Stimulated activated CD4-positive, alpha-beta T cell treated with anti-CD3 and anti-CD28 coated beads, Interleukin-4, amount 100 ng/mL, for 48 hours (primary cell): ENCODE measurements at places on chromosomes 1 and 21.

DNA sequence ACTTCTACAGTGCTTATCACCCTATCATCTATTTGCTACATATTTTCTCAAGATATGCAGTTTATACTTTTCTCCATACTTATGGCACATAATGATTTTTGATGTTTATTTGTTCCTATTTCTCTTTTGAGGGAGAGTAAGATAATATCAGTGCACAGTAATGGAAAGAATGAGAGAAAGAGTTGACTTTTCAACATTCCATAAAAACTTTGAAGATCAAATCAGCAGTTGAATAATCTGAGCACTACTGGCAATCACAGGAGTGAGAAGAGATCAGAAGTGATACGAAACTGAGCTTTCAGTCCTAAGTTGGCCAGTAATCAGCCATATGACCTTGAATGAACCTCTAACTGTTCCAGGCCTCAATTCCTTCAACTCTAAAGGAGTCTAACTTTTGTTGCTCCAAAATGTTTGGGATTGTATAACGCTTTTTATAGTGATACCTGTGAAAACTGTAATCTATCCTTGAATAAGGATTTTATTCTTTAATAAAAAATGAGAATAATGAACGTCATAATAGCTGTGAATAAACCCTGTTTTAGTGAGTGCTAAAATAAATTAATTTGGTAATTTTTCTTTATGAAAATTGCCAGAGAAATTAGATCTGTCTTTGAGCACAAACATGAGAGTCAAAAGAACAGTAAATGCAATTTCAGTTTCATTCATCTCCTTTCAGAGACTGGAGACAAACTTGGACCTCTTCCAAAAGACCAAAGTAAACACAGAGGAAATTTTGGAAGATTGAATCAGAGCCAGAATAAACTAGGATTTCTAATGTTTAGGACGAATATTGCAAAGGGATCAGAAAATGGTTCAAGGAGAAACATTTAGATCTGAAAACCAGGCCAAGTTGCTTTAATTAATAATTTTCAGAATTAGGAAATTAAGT is 309.9 kb downstream of the ADGRL2 start:
- DNase-seq: no peak

- DNase-seq: no peak
These were observed 14.4 kb upstream of the ERVH48-1 start for GRCh38 chr21:42939582-42940413.

DNA sequence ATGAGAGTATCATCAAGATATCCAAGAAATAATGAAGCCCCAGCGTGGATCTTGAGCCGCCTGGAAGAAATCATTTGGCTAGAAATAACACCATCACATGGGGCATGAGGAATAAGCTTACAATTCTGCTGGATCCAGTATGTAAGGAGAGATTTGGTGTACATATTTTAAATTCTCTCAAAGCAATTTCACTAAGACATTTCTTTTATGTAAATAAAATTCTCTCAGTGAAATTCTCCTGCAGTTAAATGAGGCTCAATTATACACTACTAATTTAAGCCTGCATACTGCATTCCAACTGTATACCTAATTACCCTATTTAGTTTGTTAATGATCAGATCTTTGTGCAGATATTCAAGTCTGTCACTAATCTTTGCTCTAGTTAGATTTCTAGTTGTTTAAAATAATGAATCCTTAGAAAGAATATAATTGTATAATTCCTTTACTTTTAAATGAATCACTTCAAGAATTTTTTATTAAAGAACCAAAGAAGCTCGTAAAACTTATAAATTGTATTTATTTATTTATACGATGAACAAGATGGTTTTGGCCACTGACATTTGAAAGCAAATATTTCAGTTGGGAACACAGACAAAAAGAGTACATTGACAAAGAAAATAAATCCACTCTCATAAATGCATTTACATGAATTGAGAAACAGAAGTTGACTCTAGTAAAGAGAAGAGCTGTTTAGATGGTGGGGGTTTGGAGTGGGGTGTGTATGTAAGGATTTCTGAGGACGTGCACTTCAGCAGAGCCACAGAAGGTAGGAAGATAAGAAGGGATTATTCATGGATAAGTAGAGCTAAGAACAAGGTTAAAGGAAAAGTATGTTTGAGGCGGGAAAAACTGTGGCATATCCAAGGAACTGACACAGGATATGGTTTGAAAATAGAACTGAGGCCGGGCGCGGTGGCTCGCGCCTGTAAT is 466.8 kb downstream of the DSCAM start:
- DNase-seq: no peak

DNA sequence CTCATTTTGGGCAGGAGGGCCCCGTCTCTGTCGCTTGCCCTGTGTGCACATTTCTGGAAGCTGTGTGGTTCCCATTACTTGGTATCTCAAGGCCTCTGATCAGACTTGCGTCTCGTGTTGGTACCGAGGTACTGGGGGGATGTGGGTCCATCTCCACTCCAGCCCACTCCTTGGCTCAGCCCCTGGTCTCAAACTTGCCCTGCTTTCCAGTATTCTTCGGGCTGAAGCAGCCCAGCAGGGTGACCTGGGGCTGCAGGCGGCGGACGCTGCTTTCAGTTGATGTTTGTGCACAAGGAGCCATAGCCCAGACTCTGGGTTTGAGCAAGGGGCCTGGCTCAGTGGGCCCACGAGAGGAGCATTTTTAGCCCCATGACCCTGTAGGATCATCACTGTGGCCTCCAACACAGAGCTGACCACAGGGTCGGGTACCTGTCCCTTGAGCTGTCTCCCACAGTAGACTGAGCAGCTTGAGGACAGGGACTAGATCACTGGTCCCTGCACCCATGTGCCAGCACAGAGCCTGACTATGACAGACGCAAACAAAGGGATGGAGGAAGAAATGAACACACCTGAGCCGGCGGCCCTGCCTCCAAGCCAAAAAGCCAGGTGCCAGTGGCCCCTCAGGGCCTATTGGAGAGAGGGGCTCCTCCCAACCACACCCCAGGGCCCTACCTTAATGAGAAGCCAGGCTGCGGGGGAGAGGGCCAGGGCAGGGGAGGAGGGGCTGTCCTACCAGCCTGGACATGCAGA is 46.8 kb downstream of the CHD5 start:
- no peak for DNase-seq

GRCh38 chr21:42677339-42678321 is 24.2 kb downstream of the PDE9A start:
- DNase-seq: no peak

GRCh38 chr1:218633238-218633988 is 288.3 kb downstream of the TGFB2 start:
- DNase-seq: no peak

GRCh38 chr21:44658541-44658910 is 794 bp downstream of the KRTAP12-3 start:
- DNase-seq: no peak

- DNase-seq: no peak
These were observed 2249.1 kb downstream of the NCAM2 start for GRCh38 chr21:23247334-23247733.

DNA sequence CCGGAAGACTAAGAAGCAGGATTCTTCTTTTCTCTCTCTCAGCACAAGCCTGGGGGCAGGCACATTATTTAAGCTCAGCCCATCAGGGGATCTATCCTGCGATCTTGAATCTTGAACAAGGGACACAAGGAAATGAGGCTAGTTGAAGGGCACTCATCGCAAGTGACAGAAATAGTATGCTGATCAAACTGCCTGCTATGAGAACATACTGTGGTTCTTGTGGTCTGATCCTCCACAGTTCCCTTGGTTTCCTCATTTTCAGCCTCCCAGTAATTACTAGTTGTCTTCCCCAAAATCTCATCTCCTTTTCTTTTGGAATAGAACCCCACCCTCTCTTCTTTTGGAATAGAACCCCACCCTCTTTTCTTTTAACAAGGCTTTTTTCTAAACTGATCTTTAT is 6.5 kb downstream of the ANKRD45 start:
- no peak for DNase-seq

- DNase-seq: no peak
These were observed 40.3 kb downstream of the CNIH3 start for GRCh38 chr1:224656392-224656791.

DNA sequence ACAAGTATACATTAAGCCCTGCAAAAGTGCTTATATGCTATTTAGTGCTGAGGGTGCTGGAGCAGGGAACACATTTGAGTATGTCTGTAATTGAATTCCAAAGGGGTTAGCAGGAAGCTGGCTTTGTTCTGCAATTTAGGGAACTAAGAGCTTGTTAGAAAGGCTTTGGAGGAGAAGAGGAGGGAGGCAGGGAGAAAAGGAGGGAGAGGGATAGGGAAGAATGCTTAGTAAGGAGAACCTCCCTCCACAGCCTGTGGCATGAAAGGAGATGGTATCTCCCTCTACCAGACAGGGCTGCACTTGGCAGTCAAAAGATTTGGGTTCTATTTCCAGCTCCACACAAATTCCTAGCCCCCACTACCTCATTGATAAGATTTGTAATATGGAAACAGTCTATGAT is 217.8 kb downstream of the DAB1 start:
- no peak for DNase-seq

GRCh38 chr1:245316784-245317183 is 162.0 kb downstream of the KIF26B start:
- no peak for DNase-seq

- no peak for DNase-seq
These were observed 69.1 kb downstream of the SIK1 start for GRCh38 chr21:43357715-43358430.

- no peak for DNase-seq
These were observed 10.4 kb upstream of the NEK2 start for GRCh38 chr1:211685823-211686222.

DNA sequence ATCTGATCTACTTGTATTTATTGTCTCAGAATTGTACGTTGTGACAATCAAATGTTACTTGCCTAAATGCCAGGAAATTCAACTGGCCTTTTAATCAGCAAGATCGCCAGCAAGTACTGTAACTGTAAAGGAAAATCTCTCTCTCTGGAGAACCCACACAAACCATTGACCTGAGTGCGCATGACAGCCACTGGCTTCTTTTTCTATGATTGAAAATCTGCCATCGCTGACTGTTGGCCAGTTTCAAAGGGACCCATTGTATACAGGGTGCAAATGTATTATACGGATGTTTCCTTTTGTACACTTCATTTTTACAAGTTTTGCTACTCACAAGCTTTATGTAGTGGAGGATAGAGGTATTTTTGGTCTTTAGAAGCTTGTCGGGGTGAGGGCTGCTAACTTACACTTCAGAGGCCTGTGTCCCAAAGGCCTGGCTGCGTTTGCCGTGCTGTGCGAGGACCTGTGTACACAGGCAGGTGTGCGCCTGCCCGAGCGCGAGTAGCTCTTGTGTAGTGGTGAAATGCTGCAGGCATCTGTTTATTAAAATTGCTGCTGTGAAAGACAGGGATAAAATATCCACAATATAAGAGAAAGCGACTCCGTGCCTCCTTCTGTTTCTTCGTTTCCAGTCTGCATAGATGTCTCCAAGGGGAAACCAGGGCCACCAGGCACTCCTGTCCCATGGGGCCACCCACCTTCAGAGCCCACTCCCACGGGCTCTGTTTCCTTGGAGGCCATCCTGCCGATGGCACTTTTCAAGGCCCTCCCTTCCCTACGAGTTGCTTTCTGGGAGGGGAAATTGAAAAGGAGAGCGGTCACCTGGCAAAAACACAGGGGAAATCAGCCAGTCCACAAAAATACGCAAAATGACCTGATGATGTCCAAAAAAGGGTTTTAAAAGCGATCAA is 25.3 kb upstream of the TRAPPC10 start:
- DNase-seq: no peak

- no peak for DNase-seq
These were observed 40.0 kb downstream of the FCRL5 start for GRCh38 chr1:157512036-157512969.

- DNase-seq: no peak
These were observed 8.4 kb downstream of the LRRC8D start for GRCh38 chr1:89829186-89829585.

GRCh38 chr1:200542162-200542561 is 78.4 kb downstream of the KIF14 start:
- DNase-seq: no peak

DNA sequence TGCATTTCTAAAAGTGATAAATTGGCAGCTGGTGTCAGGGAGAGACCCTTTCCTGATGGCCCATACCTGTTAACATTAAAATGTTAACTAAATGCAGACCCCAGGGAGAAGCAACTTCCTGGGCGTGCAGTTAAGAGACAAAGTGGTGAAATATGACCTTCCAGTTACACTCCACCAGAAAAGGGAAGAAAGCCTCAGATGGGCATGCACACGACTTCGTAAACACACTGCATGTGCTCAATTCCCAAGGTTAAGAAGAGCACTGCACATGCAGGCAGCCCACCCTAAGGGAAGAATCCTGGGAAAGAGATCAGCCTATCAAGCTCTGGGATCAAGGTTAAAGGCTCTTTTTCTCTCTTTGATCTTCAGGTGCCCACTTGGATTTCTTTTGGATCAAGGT is 9.7 kb upstream of the GBP6 start:
- no peak for DNase-seq

- no peak for DNase-seq
These were observed 24.0 kb downstream of the CDK18 start for GRCh38 chr1:205528446-205528886.

- DNase-seq: no peak
These were observed 196.2 kb downstream of the NPHP4 start for GRCh38 chr1:5796028-5796427.

GRCh38 chr1:17686258-17686657 is 68.9 kb upstream of the ACTL8 start:
- DNase-seq: no peak

DNA sequence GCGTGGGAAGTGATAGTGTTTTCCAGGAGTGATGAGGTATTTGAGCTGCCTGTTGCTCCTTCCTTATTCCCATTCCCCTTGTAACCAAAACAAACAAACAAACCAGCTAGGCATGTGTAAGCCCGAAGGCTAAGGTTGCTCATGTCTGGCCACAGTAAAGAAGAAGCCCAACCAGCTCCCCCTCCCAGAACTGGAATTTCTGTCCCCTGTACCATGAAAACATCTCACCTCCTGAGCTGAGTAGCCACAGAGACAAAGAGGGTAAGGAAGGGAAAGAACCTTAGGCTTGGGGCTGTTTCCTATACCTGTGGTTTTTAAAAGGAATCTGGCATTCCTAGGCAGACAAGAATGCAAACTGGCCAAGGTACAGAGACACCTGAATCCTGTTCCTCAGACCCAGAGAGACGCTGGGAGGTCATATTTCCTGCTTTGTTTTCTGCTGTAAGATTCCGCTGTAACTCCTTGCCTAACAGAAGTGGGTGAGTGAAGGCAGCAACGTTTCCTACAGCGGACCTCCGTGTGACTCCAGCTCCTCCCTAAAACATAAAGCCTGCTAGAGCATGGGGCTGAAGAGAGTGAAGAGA is 41.7 kb upstream of the RAB4A start:
- DNase-seq: no peak

GRCh38 chr1:21121764-21122471 is 54.8 kb downstream of the EIF4G3 start:
- DNase-seq: no peak

DNA sequence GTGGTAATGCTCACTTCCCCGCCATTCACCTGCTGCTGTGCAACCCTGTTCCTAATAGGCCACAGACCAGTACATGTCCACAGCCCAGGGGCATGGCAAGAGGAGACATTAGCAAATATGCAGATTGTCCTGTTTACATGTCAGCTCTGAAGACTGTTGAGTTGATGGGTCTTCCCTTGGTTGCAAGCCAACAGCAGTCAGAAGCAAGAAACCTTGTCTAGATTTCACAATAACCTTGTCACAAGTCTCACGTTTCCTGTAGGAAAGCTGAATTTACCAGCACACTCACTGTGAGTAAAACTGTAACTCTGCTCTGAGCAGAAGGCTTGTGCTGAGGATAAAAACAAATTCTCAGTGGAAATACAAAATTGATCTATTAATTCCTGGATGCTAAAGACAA is 195.1 kb downstream of the HLX start:
- no peak for DNase-seq

GRCh38 chr21:29219165-29219770 is 79.5 kb upstream of the BACH1 start:
- no peak for DNase-seq
